ENCODE measurements at places on chromosomes 5 and 9. TPM values are rescaled to one million over a fixed set of nuclear protein-coding genes. Genes with fewer than 3 reads are reported as not detected.

OR1J2 gene
- 0.20 TPM for polyA plus RNA-seq

- no peaks in the 10 kb centered on the region for H3K27me3 ChIP-seq
- no peak overlapping the region for H3K4me3 ChIP-seq
- peaks cover 16% of the 10 kb centered on the region for H3K4me1 ChIP-seq
- peak overlapping the region; percentile 79 for H3K27ac ChIP-seq
- no peak for DNase-seq
- peaks cover 25% of the 10 kb centered on the region for H3K36me3 ChIP-seq
Measured at GRCh38 chr9:124343533-124344290, 71.5 kb downstream of the PSMB7 start.

GRCh38 chr9:119537138-119537537, 167.9 kb upstream of the BRINP1 start:
- no peaks in the 10 kb centered on the region for H3K36me3 ChIP-seq
- peaks cover 5% of the 10 kb centered on the region for H3K27me3 ChIP-seq
- DNase-seq = peak; percentile 6

DNA sequence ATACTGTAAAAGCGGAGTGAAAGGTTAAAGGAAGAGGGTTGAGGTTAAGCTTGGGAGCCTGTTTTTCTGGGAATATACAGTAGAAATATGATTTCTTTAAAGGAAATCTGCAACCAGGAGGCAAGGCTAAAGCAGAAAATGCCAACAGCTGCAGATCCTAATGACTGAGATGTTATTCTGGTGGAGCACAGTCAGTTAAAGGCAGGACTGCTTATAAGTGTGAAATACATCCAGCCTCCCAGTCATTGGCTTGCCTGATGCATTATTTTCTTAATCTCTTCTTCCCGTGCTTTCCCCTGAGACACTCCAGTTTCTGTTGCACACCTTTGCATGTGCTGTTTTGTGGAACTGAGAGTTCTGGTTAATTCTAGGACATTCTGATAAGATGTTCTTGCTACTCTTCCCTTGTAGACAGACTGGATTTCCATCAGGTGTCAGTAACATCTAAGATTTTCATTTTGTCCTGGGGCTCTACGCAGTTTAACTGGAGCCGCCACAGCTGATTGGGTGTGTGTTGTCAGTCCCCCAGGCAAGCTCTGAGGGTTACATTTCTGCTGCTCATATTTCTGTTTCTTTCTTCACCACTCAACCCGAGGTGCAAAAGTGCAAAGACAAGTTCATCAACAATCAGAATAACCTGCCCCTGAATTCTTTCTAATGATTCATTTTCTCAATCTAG, 44.4 kb downstream of the CAST start:
- H3K4me3 ChIP-seq = no peak overlapping the region
- H3K4me1 ChIP-seq = peaks cover 37% of the 10 kb centered on the region
- no peak for DNase-seq
- H3K27me3 ChIP-seq = no peaks in the 10 kb centered on the region

- DNase-seq = peak; percentile 39
- no peaks in the 10 kb centered on the region for H3K36me3 ChIP-seq
- peak overlapping the region; percentile 73 for H3K4me3 ChIP-seq
- no peaks in the 10 kb centered on the region for H3K27me3 ChIP-seq
- H3K27ac ChIP-seq = no peak overlapping the region
- H3K4me1 ChIP-seq = no peaks in the 10 kb centered on the region
Measured at GRCh38 chr5:140038373-140038957, 4.6 kb downstream of the NRG2 start.

GRCh38 chr5:133370036-133370831, 242.1 kb downstream of the FSTL4 start:
- H3K4me3 ChIP-seq = no peak overlapping the region
- H3K4me1 ChIP-seq = no peaks in the 10 kb centered on the region
- no peaks in the 10 kb centered on the region for H3K36me3 ChIP-seq
- H3K27me3 ChIP-seq = peaks cover 6% of the 10 kb centered on the region

DELE1 gene
- polyA plus RNA-seq = 35.1 TPM

STKLD1 gene
- polyA plus RNA-seq = 1.5 TPM

DNA sequence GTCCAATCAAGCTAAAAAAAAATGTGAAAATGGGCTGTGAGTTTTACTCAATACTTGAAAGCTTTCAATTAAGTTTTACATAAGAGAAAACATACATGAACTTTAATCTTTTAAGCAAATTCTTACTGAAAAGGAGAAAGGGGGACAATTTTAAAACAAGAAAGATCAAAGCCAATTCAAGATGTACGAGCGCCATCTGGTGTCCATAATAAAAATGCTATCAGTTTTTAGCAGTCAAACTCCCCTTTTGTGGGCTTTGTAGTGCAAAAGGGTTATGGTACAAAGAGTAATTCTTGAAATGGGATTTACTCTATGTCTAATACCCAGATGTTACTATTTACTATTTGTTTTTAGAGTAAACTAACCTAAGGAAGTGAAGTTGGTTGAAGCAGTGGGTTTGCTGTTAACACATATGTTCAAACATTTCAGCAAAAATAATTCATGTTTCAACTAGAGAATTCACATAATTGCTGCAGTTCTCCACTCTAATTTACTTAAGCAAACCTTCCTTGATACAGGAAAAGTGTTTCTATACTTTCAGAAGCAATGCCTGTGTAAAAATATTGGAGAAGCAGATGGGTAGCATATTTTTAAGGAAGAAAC, 228.2 kb upstream of the TYRP1 start:
- no peak overlapping the region for H3K27ac ChIP-seq
- no peaks in the 10 kb centered on the region for H3K4me1 ChIP-seq
- no peaks in the 10 kb centered on the region for H3K36me3 ChIP-seq
- DNase-seq = peak; percentile 40
- H3K27me3 ChIP-seq = no peaks in the 10 kb centered on the region

- H3K27me3 ChIP-seq = no peaks in the 10 kb centered on the region
- no peak for DNase-seq
- H3K4me1 ChIP-seq = peaks cover 17% of the 10 kb centered on the region
- H3K36me3 ChIP-seq = peaks cover 13% of the 10 kb centered on the region
Measured at GRCh38 chr5:168136340-168136739, 155.1 kb upstream of the WWC1 start.

DNA sequence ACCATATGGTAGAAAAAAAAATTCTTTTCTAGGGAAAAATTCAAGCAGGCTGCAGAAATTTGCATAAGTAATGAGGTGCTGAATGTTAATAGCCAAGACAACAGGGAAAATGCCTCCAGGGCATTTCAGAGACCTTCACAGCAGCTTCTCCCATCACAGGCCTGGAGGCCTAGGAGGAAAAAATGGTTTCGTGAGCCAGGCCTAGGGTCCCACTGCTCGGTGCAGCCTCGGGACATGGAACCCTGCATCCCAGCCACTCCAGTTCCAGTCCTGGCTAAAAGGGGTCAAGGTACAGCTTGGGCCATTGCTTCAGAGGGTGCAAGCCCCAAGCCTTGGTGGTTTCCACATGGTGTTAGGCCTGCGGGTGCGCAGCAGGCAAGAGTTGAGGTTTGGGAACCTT, 436.0 kb upstream of the SMC2 start:
- DNase-seq = no peak
- no peak overlapping the region for H3K27ac ChIP-seq
- no peaks in the 10 kb centered on the region for H3K4me1 ChIP-seq
- H3K36me3 ChIP-seq = no peaks in the 10 kb centered on the region

NRG2 gene
- 0.05 TPM for polyA plus RNA-seq

GCNT4 gene
- 1.7 TPM for polyA plus RNA-seq

GRCh38 chr9:14350754-14351153, 36.8 kb upstream of the NFIB start:
- no peaks in the 10 kb centered on the region for H3K36me3 ChIP-seq
- peaks cover 8% of the 10 kb centered on the region for H3K4me1 ChIP-seq
- no peak overlapping the region for H3K4me3 ChIP-seq
- peaks cover 68% of the 10 kb centered on the region for H3K27me3 ChIP-seq
- DNase-seq = no peak

PCDHB5 gene
- not detected for polyA plus RNA-seq

DNA sequence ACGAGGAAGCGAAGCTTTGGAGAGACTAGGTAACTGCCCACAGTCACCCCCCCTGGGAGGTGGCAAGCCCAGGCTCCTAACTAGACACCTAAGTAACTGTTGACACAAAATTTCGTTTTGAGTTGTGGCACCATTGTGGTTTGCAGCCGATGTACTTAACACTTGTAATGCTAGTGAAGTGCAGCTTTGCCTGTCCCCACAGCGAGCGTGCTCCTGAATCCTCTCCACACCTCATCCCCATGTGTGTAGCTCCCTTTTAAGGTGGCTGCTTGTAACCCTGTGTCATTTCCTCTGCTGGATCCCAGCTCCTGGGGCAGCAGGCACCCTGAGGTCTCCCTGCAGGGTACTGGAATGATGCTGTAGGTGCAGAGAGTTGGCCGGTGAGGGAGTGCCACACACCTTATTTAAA, 114.9 kb downstream of the TRIO start:
- H3K36me3 ChIP-seq = peaks cover 30% of the 10 kb centered on the region
- DNase-seq = no peak
- peaks cover 39% of the 10 kb centered on the region for H3K4me1 ChIP-seq
- H3K27me3 ChIP-seq = no peaks in the 10 kb centered on the region
- no peak overlapping the region for H3K4me3 ChIP-seq

STK32A gene
- polyA plus RNA-seq = 1.3 TPM

- peaks cover 64% of the 10 kb centered on the region for H3K4me1 ChIP-seq
- peak; percentile 72 for DNase-seq
- H3K4me3 ChIP-seq = peak overlapping the region; percentile 90
- H3K36me3 ChIP-seq = no peaks in the 10 kb centered on the region
- peak overlapping the region; percentile 92 for H3K27ac ChIP-seq
- H3K27me3 ChIP-seq = no peaks in the 10 kb centered on the region
Measured at GRCh38 chr9:128552744-128553440, 505 bp downstream of the SPTAN1 start.

PCDHB4 gene
- polyA plus RNA-seq = 0.60 TPM

GRCh38 chr9:104118916-104119315, 24.8 kb downstream of the SMC2 start:
- no peaks in the 10 kb centered on the region for H3K4me1 ChIP-seq
- no peak overlapping the region for H3K27ac ChIP-seq
- no peaks in the 10 kb centered on the region for H3K27me3 ChIP-seq
- H3K4me3 ChIP-seq = no peak overlapping the region

- no peak overlapping the region for H3K4me3 ChIP-seq
- no peaks in the 10 kb centered on the region for H3K4me1 ChIP-seq
- peaks cover 5% of the 10 kb centered on the region for H3K27me3 ChIP-seq
- no peak for DNase-seq
Measured at GRCh38 chr5:91024206-91024605, 358.9 kb downstream of the ARRDC3 start.

DNA sequence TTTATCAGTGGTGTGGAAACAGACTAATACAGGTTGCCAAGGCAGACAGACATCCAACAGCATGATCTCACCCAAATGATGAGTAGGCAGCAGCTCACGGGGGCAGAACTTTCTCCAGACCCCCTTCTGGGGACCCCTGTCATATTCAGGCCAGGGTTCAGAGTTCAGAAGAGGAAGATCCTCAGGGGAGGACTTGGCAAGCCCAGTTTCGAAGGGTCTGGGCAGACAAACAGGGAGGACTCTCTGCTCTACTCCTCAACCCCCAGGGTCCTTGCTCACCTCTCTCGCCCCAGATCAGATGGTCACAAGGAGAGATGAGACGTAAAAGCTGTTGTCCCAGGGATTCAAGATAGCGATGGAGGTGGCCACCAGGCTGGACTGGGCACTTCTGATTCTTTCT, 215.1 kb upstream of the MVB12B start:
- no peaks in the 10 kb centered on the region for H3K4me1 ChIP-seq
- H3K27me3 ChIP-seq = peaks cover 16% of the 10 kb centered on the region
- no peak overlapping the region for H3K4me3 ChIP-seq
- DNase-seq = no peak

SPRY4 gene
- polyA plus RNA-seq = 9.2 TPM

FBLL1 gene
- not detected for polyA plus RNA-seq

TNFSF15 gene
- polyA plus RNA-seq = not detected

DNA sequence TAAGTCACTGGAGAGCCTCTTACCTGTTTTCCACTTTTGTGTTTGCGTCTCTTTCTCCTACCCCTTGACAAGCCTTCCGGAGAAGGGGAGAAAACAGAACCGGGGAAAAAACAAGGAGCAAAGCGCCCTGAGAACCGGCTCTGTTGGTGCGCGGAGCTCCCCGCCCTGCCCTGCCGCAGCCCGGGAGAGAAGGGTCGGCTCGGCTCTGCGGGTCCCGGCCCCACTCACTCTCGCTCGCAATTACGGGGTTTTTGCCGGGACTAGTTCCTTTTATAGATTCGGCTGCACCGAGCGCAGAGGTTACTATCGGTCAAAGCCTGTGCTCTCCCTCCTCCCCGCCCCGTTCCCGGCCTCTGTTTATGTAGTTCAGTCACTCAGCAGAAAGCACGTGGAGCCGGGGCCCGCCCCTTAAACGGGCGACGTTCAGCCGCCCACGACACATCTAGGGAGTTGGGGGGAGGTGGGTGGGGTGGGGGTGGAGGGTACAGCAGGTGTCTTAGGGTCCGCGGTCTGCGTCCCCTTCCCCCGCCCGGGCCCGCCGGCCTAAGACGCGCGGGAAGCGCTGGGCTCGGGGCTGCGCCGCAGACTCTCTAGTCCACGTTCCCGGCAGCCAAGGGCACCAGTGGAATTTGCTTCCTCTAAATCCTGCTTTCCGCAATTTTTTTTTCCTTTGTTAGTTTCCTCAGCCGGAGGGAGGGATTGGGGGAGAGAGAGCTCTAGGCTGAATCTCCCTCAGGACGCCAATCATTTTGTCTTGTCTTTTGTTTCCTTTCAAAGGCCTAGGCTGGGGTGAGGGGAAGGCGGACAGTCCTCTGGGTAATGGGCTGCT, at the start of gene ABCA1:
ABCA1 (minus strand) TSS at position 244 of the 829 bp plus-strand sequence. CDS start 24,476 bp downstream, outside the sequence.
- peak within 1 kb of the TSS; percentile 82 for H3K4me3 ChIP-seq
- peaks cover 17% of the 10 kb centered on the region for H3K4me1 ChIP-seq
- peak within 1 kb of the TSS; percentile 36 for H3K27ac ChIP-seq
- DNase-seq = peak; percentile 84
- no peaks in the 10 kb centered on the region for H3K36me3 ChIP-seq
- H3K27me3 ChIP-seq = no peaks in the 10 kb centered on the region

DNA sequence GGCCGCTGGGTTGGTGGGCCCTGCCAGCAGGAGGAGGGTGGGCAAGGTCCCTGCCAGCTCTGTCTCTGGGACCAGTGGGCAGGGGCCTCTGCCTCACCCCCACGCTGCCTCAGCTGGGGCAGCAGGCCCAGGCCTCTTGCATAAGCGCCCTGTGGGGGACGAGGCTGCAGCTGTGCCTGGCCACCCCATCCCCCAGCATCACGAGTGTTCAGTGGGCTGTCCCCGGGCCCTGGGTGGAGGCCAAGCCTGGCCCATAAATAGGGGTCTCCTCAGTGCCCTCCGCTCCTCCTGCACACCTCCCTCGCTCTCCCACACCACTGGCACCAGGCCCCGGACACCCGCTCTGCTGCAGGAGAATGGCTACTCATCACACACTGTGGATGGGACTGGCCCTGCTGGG, at the start of gene PTGDS:
PTGDS (plus strand) TSS at position 282 of the 400 bp plus-strand sequence; CDS start at position 357, 75 bp downstream.
- no peaks in the 10 kb centered on the region for H3K27me3 ChIP-seq
- no peak within 1 kb of the TSS for H3K27ac ChIP-seq
- peak within 1 kb of the TSS; percentile 57 for H3K4me3 ChIP-seq
- H3K36me3 ChIP-seq = no peaks in the 10 kb centered on the region
- no peaks in the 10 kb centered on the region for H3K4me1 ChIP-seq

GRCh38 chr5:66144074-66144833, at the start of gene SREK1:
TSS of gene SREK1 (plus strand) at chr5:66144300. CDS start at chr5:66144377, 77 bp downstream.
- H3K27me3 ChIP-seq = no peaks in the 10 kb centered on the region
- peaks cover 29% of the 10 kb centered on the region for H3K4me1 ChIP-seq
- peak within 1 kb of the TSS; percentile 89 for H3K4me3 ChIP-seq

GRCh38 chr9:105861972-105862371, 167.6 kb downstream of the TMEM38B start:
- DNase-seq = no peak
- H3K27me3 ChIP-seq = no peaks in the 10 kb centered on the region
- H3K36me3 ChIP-seq = no peaks in the 10 kb centered on the region
- H3K4me1 ChIP-seq = no peaks in the 10 kb centered on the region
- H3K4me3 ChIP-seq = no peak overlapping the region

GPR150 gene
- polyA plus RNA-seq = 0.25 TPM

MSH3 gene
- polyA plus RNA-seq = 13.5 TPM

GRCh38 chr9:97966493-97966892, 16.6 kb upstream of the ANP32B start:
- H3K4me1 ChIP-seq = no peaks in the 10 kb centered on the region
- no peak for DNase-seq
- no peak overlapping the region for H3K27ac ChIP-seq
- H3K27me3 ChIP-seq = peaks cover 5% of the 10 kb centered on the region
- H3K36me3 ChIP-seq = no peaks in the 10 kb centered on the region

Data from GM23248 (cell line).